ENCODE measurements at places on chromosomes 16 and 17. TPM values are rescaled to one million over a fixed set of nuclear protein-coding genes. Genes with fewer than 3 reads are reported as not detected.

Gene KRTAP9-1
- total RNA-seq: not detected

Gene NFAT5
- total RNA-seq: 38.8 TPM

Gene KCNG4
- total RNA-seq: not detected

Gene DLX4
- 2.1 TPM for total RNA-seq

- peaks cover 8% of the 10 kb centered on the region for H3K4me1 ChIP-seq
- no peaks in the 10 kb centered on the region for H3K27me3 ChIP-seq
- H3K27ac ChIP-seq: no peak overlapping the region
- no peaks in the 10 kb centered on the region for H3K36me3 ChIP-seq
- DNase-seq: peak; percentile 83
Measured at GRCh38 chr17:35244341-35245195, 1.7 kb downstream of the SLFN5 start.

- no peak overlapping the region for H3K27ac ChIP-seq
- no peaks in the 10 kb centered on the region for H3K27me3 ChIP-seq
- H3K4me3 ChIP-seq: no peak overlapping the region
- DNase-seq: peak; percentile 76
- peaks cover 3% of the 10 kb centered on the region for H3K4me1 ChIP-seq
Measured at GRCh38 chr16:19722981-19723380, 4.9 kb downstream of the IQCK start.

- no peak overlapping the region for H3K4me3 ChIP-seq
- no peaks in the 10 kb centered on the region for H3K36me3 ChIP-seq
- peak; percentile 80 for DNase-seq
- H3K27ac ChIP-seq: peak overlapping the region; percentile 88
Measured at GRCh38 chr17:78324391-78325075, 35.3 kb downstream of the SOCS3 start.
